ENCODE measurements at places on chromosomes 2 and 18.

- no peak for DNase-seq
These were observed 41.9 kb upstream of the SETBP1 start for GRCh38 chr18:44638811-44639210.

- no peak for DNase-seq
These were observed 82.8 kb downstream of the NRP2 start for GRCh38 chr2:205765151-205765550.

DNA sequence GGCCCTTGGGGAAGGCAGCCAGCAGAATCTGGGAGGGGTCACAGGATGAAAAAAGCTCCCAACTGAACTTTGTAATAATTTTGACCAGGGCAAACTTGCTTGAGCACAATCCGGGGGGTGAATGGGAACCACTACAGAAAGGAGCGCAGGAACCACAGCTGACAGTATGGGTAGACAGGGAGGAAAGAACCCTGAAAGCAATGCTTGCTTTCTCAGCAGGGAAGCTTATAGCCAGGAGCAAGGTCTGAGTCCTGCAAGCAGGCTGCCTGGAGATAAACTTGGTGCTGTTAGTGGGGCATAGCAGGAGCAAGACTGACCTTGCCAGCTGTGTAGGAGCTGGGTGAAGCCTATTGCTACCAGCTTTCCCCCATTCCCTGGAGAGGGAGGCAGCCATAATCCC is 195.2 kb downstream of the MTCL1 start:
- no peak for DNase-seq

- DNase-seq, result no peak
These were observed 566.2 kb downstream of the GALR1 start for GRCh38 chr18:77815666-77816338.

Measured in CD4-positive, alpha-beta T cell treated with Interleukin-17A for 1 hour (primary cell).